ENCODE measurements at places on chromosomes 2 and 18.

- no peak for DNase-seq
Observed at GRCh38 chr2:9549420-9549819, 6.2 kb downstream of the ADAM17 start.

- DNase-seq: no peak
Observed at GRCh38 chr2:191177751-191178736, 27.2 kb upstream of the STAT4 start.

GRCh38 chr2:128606837-128607236 lies 288.2 kb upstream of the HS6ST1 start:
- no peak for DNase-seq

GRCh38 chr2:74149247-74149525 lies 1.5 kb upstream of the BOLA3 start:
- no peak for DNase-seq

DNA sequence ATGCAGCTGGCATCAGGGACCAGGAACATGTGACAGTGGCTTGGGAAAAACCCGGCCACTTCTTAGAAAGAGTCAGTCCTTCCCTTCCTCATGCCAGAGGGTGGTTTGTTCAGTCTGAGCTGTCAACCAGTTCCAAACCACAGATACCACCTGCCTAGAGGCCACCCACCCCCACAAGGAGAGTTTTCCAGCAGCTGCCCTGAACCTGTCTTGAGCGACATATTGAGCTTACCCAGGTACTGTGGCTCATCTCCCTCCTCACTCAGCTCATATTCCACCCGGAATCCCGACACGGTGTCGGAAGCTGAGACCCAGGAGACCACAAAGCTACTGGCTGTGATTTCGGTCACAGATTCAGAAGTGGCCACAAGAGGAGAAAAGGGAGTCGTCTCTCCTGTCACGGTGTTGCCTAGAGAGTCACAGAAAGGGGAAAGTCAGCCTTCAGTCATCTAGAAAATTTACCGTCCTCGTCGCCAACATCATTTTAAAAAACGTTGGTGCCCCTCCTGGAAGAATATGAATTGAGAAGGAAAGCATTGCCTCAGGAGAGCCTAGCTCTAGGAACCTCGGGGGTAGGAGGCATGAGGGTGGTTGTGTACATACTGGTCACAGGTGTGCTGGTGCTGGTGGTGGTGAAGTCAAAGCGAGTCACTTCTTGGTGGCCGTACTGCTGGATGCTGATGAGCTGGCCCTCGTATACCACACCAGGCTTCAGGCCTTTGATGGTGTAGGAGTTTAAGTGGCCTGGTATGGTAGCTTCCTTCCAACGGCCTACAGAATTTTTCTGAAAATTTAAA lies 26.3 kb downstream of the FN1 start:
- DNase-seq: no peak

GRCh38 chr2:239693330-239693729 lies 292.5 kb upstream of the HDAC4 start:
- DNase-seq: no peak

- no peak for DNase-seq
Observed at GRCh38 chr18:8952769-8953760, 149.4 kb upstream of the NDUFV2 start.

DNA sequence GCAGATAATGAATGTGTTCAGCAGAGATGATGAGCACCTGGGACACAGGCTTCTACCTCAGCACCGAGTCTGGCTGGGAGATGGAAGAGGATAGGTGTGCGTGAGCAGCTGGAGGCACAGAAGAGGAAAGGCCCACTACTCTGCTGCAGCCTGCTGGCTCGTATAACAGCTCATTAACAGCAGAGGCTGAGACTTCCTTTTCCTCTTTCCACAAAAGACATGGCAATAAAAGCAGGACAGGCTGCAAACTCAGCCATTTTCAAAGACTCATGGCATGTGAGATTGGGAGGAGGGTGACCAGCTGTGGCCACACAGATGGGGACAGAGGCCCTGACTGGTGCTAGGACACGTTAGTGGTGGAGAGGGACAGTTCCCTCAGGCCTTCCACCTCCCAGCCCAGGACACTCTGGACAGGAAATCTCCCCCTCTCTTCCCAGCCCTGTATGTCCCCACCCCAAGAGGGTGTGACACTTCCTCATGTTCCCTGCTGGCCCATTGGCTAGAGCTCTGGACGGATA lies 60.3 kb downstream of the CACNB4 start:
- no peak for DNase-seq

- peak; percentile 72 for DNase-seq
Observed at GRCh38 chr2:70141212-70141901, 49.5 kb downstream of the C2orf42 start.

- no peak for DNase-seq
Observed at GRCh38 chr2:61784643-61785042, 69.2 kb downstream of the FAM161A start.

GRCh38 chr2:43832457-43832856 lies 6.2 kb downstream of the ABCG5 start:
- DNase-seq: no peak

- no peak for DNase-seq
Observed at GRCh38 chr18:46622999-46623398, 34.0 kb downstream of the LOXHD1 start.

Measured in GM20000 (cell line).